ENCODE measurements at places on chromosomes 6 and 20.

GRCh38 chr6:159689001-159689400 is 4.0 kb downstream of the SOD2 start:
- DNase-seq = no peak

GRCh38 chr20:9551808-9552550 is 37.6 kb downstream of the LAMP5 start:
- no peak for DNase-seq

GRCh38 chr6:8875986-8876385 is 440.6 kb upstream of the SLC35B3 start:
- DNase-seq = no peak

GRCh38 chr6:158869826-158870648 is 50.9 kb upstream of the EZR start:
- DNase-seq = peak; percentile 35

GRCh38 chr6:34562350-34562749 is 6.2 kb upstream of the SPDEF start:
- DNase-seq = no peak

GRCh38 chr20:23114448-23115082 is 28.4 kb upstream of the CD93 start:
- DNase-seq = no peak

DNA sequence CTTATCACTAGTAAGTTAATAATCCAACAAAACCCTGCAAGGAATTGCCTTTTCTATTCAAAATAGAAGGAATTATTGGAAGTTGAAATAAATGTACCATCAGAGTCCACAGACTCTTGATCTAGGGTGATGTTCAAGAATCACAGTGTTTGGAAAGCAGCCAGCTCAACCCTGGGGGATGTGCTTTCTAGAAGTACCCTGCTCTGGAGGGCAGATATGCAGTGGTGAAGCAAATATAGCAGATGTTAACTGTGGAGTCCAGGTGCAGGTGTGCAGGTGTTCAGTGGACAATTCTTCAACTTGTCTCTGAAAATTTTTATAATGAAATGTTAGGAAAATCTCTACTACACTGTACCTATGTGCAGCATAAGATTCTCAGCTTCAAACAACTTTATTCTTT is 9.1 kb upstream of the INSM1 start:
- no peak for DNase-seq

DNA sequence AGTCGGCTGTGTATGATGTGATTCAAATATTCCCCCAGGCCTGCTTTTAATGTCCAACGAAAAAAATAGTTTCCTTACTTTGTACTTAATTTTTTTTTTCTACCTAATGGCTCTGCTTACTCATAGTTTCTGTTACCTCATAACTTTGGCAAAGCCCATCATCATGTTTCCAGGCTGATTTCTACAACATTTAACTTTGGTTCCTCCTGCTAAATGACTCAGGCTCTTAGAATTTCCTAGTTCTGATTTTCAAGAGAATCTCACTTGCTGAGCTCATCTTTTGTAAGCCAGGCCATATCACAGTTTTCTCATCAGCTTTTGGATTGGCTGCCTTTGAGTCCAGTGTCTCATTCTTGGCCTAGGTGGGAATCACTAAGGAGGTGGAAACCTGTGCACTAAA is 323.1 kb downstream of the HDGFL1 start:
- DNase-seq = no peak

DNA sequence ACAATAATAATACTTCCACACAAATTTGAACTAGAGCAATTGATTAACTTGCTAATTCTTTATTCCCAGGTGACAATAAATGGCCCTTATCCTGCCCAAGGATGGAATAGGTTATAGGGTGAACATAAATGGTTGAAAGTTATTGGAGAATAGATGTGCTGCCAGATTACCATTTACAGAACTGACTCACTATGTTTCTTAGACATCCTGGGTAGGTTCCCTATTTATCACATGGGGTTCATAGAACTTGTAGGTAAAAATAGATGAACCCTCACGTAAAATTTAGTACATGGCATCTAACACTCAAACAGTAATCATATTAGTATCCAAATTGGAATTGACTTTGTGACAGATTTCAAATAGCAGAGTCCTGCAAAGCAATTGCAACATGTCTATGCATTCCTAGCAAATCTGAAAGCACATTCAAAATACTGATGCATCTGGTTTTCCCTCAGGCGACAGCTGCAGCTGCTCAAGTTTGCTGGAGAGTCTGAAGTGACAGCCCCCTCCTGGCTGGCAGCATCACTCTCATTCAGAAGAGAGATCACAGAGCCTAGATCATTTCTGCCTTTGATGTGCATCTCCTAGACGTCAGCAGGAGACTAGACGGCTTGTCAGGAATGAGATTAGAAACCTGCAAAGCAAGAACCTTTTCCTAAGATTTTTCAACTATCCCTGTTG is 80.2 kb upstream of the RNF217 start:
- DNase-seq = no peak
